ENCODE measurements at places on chromosomes 16 and 17.

DNA sequence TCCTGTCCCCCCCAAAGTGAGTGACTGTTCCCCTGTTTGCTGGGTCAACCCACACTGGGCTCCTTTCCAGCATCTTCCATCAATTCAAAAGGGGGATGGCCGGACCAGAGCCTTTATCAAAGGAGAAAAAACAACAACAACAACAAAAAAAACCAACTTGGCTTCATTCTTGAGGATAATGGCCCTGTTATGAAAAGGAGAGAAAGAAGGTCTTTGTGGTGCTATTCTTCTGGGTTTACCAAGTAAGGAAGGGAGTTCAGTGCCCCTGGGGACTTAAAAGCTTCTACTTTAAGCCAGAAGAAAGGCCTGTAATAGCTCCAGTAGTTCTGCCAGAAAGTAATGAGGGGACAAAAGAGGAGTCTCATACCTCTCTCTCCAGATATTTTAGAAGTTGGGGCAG is 71.5 kb downstream of the RGS9 start:
- no peak for DNase-seq

DNA sequence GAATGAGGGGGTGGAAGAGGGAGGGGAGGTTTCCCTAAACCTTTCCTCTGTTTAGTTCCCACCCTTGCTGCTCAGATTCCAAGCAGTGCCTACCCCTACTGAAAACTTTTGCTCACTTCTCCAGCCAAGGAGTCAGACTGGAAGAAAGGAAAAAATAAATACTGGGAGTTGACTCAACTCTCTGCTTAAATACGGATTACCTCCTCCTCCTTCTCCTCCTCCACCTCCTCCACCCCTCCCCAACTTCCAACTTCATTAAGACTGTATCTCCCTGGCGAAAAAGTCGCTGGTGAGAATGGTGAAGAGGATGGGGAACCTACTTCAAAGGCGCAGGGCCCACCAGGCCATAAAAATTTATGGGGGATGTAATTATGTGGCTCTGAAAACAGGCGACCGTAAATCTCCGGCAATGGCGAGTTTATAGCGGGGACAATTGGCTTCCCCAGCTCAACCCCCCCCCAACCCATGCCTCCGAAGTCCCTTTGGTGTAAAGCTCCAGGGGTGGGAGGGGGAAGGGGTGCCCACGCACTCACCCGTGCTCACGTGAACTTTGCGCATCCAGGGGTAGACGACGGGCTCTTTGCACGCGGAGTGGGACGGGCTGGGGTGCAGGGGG is 712 bp downstream of the HOXB4 start:
- no peak for DNase-seq

DNA sequence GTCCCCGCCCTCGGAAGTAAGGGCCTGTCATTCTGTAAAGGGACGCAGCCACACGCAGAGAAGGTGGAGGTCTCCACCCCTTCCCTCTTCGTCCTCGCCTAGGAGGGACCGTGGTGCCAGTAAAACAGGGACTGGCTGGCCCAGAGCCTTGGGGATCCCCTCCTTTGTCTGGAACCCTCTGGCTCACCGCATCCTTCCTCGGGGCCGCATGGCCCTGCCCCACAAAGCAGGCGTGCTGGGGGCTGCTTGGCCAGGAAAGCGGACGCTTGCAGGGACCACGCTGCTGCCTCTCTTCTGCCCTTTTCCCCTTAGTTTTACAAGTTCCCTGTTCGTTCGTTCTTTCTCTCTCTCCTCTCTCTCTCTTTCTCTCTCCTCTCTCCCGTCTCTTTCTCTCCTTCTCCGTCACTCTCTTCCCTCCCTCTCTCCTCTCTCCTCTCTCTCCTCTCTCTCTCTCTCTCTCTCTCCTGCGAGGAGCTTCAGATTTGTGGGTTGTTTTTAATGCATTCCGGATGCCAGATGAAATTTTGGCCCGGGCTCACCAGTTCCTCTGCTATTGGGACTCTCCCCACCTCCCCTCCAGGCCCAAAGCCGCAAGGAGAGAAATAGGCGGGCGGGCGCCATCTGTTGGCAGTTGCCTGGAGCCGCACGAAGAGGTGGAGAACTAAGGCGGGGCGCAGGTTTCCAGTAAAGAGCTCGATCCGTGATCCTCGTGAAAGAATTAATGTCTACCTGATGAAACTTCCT is 35.1 kb upstream of the CDRT4 start:
- DNase-seq, result no peak

- no peak for DNase-seq
Observed at GRCh38 chr16:73068541-73069401, 20.8 kb upstream of the ZFHX3 start.

DNA sequence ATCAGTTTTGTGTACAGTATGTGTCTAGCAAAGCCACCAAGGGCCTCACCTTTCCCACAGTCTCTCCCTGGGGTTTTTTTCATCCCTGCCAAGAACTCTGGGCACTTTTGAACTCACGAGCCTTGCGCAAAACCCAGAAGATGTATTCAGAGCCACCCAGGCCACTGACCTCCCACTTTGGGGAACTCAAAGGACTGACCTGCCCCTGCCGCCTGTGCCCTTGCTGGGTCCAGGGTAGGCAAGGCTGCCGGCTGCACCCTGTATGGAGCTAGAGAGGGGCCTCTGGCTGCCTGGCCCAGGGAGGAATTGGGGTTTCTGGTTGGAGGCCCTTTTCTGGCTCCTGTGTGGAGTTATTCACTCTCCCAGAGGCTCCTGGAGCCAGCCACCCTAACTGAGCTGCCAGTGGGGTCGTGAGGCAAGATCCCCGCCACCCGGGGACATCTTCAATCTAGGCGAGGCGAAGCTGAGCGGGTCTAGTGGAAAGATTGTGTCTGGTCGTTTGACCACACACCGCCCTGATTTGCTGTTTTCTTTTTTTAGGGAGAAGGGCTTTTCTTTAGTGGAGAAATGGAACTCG is 1.9 kb downstream of the CDK5R1 start:
- DNase-seq, result no peak

DNA sequence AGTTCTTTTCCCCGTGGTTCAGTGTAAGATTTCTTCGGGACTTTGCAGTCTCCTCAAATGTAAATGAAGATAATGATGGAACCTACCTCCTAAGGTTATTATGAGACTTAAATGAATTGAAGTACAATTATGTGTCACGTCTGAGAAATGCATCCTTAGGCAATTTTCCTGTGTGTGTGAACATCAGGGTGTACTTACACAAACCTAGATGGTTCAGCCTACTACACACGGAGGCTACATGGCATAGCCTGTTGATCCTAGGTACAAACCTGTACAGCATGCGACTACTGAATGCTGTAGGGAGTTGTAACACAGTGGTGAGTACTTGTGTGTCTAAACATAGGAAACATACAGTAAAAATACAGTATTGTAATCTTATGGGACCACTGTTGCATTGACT is 1.1 kb upstream of the FAM20A start:
- DNase-seq, result no peak

- DNase-seq, result peak; percentile 19
Observed at GRCh38 chr17:39027455-39028035, 60.3 kb upstream of the FBXO47 start.

DNA sequence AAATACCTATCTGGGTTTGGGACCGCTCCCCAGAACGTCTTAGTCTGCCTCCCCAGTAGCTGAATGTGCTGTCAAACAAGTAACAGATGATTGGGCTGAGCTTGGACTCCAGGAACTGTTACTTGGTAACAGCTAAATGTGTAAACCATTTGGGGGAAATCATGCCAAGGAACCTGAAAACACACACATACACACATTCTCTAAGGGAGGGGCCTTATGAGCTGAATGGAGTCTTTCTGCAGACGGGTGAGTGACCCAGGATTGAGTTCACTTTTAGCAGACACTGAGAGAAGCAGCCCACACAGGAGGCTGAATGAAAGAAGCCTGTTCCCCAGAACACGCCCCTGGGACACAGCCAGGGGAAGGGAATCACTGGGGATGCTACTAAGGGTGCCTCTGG is 1.6 kb downstream of the ACLY start:
- no peak for DNase-seq

DNA sequence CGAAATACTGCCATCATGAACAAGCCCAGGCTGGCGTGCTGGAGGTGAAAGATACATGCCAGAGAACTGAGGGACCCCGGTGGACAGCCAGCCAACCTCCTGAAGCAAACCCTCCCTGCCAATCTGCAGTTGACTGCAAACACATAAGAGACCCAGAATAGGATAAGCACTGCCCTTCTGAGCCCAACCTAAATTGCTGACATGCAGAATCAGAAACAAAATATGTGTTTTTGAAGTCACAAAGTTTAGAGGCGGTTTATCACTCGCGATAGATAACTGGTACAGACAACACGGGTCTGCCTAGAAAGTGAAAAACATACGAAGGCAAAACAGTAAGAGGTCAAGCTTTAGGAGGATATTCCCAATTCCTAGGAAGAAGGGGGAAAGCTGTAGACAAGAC is 14.6 kb downstream of the TOX3 start:
- DNase-seq, result no peak

- DNase-seq, result no peak
Observed at GRCh38 chr16:49661465-49662187, 194.3 kb downstream of the ZNF423 start.

DNA sequence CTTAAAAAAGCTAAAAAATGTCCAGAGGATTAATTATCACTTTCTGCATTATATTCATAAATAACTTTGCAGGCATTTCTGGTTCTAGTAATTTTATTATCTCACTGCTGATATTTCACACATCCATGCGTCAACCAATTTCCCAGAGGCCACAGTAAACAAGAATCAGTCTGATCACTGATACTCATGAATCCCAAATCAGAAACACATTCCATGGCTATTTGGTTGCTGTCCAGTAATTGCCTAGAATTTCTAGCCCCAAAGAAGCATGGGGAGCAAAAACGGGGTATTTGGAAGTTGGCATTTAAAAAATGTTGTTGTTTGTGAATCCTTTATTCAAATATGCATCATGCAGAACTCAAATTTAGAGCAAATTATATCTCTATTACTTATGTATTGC is 244.8 kb downstream of the CDH8 start:
- DNase-seq, result no peak

- no peak for DNase-seq
Observed at GRCh38 chr17:4405038-4405669, 28.6 kb upstream of the SPNS3 start.

DNA sequence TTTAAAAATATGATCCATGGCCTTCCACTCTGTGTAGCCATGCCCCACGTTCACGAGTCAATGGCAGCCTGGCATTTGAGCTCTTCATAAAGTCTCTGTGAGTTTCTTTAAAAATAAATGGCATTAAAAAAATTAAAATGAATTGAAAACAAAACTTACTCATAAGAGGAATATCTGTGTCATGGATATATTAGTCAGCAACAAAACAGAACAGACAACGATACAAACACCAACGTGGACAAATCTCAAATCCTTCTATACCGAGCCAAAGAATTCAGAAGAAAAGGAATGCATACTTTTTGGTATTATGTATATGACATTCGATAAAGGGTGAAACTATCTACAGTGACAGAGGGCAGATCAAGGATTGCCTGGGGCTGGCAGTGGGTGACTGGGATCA is 8.2 kb upstream of the CMIP start:
- DNase-seq, result no peak

GRCh38 chr17:51435171-51435552 is 174.8 kb downstream of the UTP18 start:
- DNase-seq, result no peak

- no peak for DNase-seq
Observed at GRCh38 chr16:1305823-1306222, 3.6 kb upstream of the UBE2I start.

GRCh38 chr17:17019891-17020456 is 22.3 kb upstream of the MPRIP start:
- DNase-seq, result no peak

DNA sequence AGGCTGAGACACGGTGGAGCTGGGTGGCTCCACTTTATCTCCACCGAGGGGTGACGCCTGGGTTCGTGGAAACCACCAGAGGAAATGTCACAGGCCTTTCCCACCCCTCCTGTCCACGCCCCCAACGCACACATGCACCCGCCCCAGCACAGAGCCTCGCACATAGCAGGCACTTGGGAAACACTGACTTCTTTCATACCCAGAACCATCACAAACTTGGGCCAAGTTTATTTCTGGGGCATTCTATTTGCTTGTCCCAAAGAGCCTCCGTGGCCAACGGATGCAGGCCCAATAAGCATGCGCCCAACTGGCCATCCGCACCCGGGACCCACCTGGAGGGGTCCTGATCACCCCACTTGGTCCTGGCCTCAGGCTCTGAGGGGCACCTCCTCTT is 3.3 kb downstream of the BCAR1 start:
- DNase-seq, result no peak

DNA sequence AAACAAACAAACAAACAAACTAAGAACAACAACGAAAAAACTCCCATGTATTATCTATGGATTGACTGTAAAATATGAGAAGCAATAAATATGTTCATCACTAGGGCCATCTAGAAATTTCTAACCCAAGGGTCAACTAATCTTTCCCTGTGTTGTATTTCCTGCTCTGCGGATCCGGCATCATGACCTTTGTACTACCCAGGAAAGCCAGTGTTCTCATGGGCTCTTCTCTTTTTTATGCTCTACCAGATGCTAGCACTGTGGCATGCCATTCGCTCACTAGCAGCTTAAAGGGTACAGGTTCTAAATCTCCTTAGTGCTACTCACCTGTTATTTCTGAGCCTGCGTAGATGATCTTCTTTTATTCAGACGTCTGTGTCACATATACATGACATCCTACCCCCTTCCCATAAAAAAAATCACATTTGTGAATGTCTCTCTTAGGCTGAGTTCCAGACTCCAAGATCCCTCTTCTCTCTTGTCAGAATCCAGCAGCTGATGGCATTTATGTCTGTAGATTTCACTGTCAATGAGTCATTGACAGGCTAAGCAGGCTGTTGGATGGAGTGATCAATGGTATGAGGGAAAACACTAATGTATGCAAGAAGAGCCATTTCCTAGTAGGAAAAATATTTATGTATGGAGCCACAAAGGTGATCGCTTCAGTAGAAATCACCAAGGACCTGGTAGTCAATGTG is 100.0 kb downstream of the WWOX start:
- DNase-seq, result no peak

DNA sequence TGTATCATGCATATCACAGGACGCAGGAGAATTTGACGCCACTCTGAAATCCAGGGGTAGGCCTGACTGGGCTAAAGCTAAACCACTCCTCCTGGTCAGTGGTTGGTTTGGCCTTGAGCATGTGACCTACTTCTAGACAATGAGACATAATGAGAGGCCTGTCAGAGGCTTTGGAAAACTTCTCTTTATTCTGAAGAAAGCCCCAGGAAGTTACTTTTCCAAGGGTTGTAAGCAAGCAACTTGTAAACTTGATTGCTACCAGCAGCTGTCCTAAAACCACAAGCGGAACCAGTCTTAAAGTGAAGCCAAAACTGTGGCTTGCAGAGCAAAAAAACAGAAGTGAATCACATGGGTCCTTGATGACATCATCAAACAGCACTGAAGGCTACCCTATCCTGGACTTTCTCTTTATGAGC is 138.2 kb upstream of the COX10 start:
- DNase-seq, result peak; percentile 89

DNA sequence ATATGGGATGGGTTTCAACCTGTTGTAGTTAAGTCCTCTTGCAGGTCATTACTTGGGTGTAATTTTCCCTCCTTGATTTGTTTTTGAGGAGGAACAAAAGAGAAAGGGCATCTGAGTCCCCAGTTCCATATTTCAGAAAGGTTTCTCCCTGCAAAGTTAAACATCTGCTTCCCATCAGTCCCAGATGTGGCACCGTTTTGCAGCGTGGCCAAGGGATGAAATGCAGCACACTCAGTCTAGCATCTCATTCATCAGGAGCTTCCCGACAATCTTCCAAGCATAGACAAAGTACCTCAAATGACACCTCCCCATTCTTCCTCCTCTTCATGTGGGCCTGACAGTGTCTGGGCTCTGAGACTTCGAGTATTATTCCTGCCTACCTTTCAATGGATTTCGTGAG is 363.7 kb upstream of the SOX9 start:
- no peak for DNase-seq
